Caudate nucleus (tissue), 63 donors: ENCODE measurements at places on chromosomes 2 and 18.

DNA sequence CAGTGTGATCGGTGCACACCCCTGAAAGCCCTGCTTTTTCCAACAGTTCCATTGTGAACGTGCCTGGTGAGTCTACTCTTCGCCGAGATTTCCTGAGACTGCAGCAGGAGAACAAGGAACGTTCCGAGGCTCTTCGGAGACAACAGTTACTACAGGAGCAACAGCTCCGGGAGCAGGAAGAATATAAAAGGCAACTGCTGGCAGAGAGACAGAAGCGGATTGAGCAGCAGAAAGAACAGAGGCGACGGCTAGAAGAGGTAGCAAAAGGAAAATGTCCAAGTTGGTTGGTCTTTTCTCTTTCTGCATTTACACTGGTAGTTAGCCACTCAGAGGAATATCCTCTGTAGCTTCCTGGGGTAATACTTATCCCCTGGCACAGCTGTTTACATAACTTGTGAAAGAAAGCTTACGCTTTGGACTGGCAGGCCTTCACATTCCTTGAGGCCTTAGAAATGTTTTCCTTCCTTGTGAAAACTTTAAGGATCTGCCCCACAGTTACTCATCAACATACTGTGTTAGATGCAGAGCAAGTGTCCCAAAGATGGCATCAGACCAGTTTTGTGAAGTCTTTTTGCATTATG lies 146.6 kb downstream of the MAP4K4 start:
- DNase-seq: no peak

DNA sequence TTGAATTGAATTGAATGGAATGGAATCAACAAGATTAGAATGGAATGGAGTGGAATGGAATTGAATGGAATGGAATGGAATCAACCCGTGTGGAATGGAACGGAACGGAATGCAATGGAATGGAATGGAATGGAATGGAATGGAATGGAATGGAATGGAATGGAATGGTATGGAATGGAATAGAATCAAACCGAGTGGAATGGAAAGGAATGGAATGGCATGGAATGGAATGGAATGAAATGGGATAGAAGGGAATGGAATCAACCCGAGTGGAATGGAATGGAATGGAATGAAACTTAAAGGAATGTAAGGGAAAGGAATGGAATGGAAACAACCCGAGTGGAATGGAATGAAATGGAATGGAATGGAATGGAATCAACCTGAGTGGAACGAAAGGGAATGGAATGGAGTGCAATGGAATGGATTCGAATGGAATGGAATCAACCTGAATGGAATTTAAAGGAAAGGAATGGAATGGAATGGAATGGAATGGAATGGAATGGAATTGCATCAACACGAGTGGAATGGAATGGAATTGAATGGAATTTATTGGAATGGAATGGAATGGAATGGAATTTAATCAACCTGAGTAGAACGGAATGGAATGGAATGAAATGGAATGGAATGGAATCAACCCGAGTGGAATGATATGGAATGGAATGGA lies 1146.6 kb downstream of the RPIA start:
- no peak for DNase-seq

- DNase-seq: no peak
These were observed 1267.6 kb upstream of the PIK3C3 start for GRCh38 chr18:40687399-40687798.

- DNase-seq: no peak
These were observed 14.0 kb upstream of the IL1B start for GRCh38 chr2:112850588-112850987.

DNA sequence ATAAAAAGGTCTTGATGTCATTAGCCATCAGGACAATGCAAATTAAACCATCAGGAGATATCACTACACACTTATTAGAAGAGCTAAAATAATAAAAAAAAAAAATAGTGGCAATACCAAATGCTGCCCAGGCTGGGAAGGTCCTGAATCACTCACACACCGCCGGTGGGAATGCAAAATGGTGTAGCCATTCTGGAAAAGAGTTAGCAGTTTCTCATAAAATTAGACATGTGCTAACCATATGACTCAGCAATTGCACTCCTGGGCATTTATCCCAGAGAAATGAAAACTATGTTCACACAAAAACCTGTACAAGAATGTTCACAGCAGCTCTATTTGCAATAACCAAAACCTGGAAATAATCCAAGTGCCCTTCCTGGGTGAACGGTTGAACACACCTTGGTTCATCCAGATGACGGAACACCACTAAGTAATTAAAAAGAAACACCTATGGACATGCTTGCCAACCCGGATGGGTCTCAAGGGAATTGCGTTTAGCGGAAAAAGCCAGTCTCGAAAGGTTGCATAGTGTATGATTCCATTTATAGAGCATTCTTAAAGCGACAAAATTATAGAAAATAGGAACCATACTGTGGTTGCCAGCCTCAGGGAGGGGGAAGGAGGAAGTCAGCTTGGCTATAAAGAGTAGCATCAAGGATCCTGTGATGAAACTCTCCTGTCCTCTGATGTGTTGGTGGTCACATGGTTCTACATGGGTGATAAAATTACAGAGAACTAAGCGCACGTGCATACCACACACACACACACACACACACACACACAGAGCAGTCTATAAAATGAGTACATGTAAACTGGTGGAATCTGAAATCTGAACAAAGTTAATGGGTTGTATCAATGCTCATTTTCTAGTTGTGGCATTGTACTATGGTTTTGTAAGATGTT lies 4.6 kb downstream of the MBP start:
- DNase-seq: no peak

DNA sequence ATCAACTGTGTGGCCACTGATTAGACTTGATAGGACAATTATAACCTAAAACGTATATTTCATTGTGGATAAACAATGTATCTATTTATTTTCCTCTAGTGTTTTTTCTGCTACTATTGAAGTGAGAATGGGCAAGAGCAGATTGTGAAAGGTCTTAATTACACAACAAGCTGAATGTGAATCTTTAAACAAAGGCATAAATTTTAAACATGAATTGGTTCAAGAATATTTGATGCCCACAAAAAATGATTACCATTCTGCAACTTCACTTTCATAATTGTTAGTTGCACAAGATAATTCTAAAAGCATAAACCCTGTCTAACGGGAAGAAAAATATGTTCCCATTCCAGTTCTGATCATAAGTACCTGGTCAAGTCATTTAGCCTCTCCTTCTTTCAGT lies 285.6 kb downstream of the GULP1 start:
- no peak for DNase-seq

DNA sequence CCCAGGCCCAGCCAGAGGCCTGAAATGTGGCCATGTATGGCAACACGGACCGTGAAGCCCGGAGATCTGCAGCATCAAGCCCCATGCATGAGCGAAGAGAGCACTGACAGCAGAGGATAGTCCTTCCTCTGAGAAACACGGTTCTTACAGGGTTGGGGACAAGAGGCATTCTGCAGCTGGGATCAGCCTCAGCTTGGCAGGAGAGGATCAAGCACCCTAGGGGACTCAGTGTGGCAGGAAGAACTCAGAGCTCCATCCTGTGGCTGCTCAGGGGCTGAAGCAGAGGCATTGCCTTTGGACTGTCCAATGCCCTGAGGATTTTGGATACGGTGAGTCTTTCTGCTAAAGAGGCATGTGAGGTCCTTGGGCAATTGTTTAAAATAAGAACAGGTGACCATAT lies 368.7 kb downstream of the ZNF516 start:
- DNase-seq: no peak

GRCh38 chr2:233679196-233679595 lies 2.5 kb upstream of the UGT1A7 start:
- DNase-seq: no peak

DNA sequence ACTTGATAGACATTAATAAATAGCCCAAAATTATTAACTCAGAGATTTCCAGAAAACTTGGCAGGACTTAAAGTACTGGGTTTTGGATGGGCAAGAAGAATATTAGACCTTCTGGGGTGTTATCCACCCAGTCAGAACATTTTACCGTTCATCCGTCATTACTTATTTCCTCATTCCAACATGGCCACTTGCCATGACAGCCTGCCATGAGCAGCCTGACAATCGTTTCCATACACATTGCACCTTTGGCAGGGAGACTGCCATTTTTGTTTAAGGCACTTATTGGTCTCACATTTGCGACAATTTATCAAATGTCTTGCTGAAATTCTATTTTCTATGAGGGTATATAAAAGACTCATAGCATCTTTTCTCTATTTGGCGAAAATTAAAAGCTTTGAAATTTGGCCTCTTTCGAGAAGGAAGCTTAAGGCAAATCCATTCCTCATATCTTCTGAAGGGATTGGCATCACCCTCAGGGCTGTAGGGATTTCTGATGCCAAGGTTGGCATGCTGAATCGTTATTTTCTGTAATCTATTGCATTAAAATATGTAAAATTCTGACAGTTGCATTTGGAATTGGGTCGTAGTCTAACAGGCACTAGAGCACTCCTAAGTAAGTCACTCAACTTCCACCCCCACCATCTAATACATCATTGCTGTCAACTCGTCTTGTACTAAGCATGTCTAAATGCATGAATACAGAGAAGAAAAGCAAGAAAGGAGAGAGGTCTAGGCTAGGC lies 406.3 kb upstream of the PIK3C3 start:
- no peak for DNase-seq

- no peak for DNase-seq
These were observed 1414.8 kb upstream of the CELF4 start for GRCh38 chr18:38980420-38980819.

- peak; percentile 6 for DNase-seq
These were observed 101.0 kb downstream of the UNC80 start for GRCh38 chr2:209872675-209873074.
